ENCODE measurements at places on chromosomes 13 and 19.
A peak's percentile ranks its signal among the peaks of the same experiment; 100 is the strongest.

- peak; percentile 69 for DNase-seq
Observed at GRCh38 chr19:13207846-13208671, 57.8 kb downstream of the IER2 start.

GRCh38 chr13:47216176-47216822 lies 319.4 kb upstream of the HTR2A start:
- peak; percentile 83 for DNase-seq

GRCh38 chr13:71079638-71080037 lies 787.4 kb downstream of the DACH1 start:
- DNase-seq, result no peak

GRCh38 chr19:17352608-17353280 lies 15.4 kb downstream of the GTPBP3 start:
- no peak for DNase-seq

GRCh38 chr13:55727683-55728082 lies 1413.0 kb upstream of the PRR20A start:
- DNase-seq, result no peak

- no peak for DNase-seq
Observed at GRCh38 chr19:49415102-49415809, 8.0 kb downstream of the PTH2 start.

GRCh38 chr13:113080361-113080831 lies 25.2 kb upstream of the F7 start:
- DNase-seq, result no peak

DNA sequence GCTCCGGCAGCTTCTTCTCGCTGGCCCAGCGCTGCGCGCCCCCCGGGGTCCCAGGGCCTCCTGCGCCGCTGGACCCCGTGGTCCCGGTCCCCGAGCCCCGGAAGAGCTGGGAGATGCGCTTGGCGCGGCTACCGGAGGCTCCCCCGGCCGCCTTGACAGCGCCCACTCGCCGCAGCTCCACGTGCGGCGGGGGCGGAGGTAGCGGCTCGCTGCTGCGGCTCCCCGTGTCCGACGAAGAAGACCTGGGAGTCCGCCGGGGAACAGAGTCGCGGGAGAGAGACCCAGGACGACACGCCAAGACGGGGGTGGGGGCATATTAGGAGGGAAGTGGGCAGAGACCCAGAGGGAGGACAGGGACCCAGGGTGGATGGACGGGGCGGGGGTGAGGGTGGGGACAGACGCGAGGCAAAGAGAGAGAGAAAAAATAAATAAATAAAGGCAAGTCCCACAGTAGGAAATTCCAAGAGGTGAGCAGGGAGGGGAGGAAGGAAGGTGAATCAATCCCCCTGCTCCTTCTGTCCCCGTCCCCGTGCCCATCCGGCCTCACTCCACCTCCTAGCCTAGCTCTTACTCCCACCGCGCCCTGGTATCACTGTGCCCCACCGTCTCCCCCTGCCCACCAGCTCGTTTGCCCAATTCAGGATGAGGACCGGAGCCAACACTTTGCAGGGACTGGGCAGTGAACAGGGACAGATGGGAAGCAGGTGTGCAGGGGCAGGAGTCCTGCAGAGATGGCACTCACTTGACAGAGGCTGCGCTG lies 826 bp downstream of the RASIP1 start:
- no peak for DNase-seq

DNA sequence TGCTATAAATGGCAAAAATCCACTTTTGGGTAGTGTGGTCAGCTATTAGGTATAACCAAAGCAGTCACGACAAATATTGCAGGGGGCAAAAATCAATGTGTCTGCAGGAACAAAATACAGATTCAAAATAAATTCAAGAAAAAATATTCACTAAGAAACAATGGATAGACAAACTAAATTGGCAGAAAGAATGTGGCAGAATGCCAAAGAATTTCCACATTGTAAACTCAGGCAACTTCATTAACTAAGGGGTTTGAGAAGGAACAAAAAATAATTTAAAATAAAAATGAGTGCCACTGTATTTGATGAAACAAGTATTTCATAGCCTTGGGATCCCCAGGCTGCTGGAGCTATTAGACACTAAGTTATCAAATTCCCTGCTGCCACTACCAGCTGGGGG lies 193.1 kb downstream of the VWA8 start:
- DNase-seq, result no peak

DNA sequence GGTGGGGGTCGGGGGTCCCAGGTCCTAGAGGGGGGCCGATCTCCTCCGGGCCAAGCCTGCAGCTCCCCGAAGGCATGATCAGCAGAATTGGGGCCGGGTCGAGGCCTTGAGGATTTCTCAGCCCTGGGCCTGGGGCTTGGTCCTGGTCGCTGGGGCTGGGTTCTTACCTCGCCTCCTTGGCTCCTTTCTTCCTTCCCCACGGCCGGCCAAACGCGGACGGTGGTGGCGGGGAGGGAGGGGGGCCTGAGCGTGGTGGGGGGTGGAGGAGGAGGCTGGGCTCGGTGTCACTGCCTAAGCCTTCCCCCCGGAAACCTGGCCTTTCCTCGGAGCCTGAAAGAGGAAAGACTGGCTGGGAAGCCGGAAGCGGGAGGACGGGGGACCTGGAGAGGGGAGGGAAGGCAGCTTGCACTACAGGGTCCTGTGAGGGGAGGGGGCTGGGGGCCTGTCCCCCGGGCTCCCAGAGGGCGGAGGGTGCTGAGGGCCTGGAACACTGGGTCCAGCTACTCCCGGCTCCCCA lies at the start of gene ZNF579:
Gene ZNF579 (minus strand): TSS at position 221 of the 517 bp plus-strand sequence. CDS start 1,209 bp downstream, outside the sequence.
- DNase-seq, result peak; percentile 95

DNA sequence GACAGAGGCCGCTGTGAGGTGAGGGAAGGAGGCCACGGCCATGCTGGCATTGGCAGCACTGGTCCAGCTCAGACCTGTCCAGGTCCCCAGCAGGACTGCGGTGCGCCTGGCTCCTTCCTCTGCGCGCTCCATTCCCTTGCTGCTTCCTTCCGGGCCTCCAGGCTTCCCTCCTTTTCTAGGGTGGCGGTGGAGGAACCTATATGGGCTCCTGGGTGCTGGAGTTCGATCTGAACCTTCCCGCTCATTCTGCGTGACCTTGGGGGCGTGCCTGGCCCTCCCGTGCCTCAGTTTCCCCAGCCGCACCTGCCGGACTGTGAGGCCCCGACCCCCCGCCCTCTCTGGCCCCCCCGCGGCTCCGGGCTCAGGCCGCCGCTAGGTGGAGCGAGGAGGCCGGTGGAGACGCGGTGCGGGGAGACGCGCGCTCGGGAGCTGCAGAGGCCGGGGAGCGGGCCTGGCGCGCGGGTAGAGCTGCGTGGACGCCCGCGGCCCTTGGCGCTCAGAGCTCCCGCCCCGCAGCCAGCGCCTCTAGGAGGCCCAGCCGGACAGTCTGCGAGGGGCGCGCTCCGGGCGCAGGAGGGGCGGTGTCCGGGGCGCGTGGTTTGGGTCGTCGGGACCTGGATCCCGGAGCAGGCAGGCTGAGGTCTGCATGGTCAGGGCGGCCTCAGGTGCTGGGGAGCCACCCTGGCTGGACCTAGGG lies 29.9 kb downstream of the EFNA2 start:
- DNase-seq, result peak; percentile 40

DNA sequence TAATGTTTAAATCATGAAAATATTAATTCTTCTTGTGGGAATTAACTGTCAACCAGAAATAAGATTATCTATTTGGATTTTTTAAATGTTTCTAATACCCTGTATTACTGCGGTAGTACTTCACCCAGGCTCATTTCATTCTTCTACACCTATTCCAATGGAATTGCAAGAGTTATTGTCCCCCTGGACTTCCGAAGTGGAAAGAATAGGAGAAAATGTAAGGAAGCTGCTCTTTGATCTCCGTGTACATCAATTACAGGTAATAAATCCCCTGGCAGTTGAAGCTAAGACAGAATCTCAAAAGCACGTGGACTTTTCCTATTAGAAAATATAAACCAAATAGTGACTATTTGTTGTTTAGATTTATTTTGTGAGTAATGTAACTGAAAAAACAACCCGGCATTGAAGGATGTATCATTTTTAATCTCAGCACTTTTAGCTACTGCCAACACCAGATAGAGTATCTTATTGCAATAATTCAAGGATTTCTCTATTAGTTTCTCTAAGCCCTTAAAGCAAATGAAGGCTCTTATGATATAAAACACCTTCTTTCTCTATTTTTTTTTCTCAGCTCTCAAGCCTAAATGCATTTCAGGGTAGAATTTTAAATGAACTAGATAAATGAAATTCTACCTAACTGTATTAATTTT lies 77.3 kb downstream of the MZT1 start:
- no peak for DNase-seq

- no peak for DNase-seq
Observed at GRCh38 chr19:55508120-55508519, 19.9 kb downstream of the SSC5D start.

- peak; percentile 23 for DNase-seq
Observed at GRCh38 chr19:28633319-28634018, 579.5 kb downstream of the UQCRFS1 start.

GRCh38 chr19:28327905-28328304 lies 885.0 kb downstream of the UQCRFS1 start:
- DNase-seq, result no peak

- no peak for DNase-seq
Observed at GRCh38 chr19:7247155-7247554, 47.1 kb downstream of the INSR start.

DNA sequence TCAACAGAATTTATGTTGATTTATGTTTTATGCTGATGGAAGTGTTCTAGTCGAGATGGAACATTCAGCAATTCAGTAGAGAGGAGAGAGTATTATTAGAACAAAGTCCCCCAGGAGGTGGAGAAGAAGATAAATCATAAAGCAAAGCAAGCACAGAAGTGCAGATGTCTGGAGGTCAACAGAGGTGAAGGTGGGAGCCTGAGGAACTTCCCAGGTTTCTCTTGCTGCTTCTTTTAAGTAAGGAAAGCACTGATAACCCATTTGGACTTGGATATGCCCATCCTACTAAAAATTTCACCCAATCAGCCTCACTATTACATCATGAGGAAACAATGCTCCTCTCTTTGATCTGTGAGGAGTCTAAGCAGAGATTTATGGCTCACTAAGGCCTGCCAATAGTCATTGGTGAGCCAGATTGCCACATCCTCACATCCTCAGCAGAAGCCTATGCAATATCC lies 98.8 kb downstream of the EPSTI1 start:
- peak; percentile 36 for DNase-seq

DNA sequence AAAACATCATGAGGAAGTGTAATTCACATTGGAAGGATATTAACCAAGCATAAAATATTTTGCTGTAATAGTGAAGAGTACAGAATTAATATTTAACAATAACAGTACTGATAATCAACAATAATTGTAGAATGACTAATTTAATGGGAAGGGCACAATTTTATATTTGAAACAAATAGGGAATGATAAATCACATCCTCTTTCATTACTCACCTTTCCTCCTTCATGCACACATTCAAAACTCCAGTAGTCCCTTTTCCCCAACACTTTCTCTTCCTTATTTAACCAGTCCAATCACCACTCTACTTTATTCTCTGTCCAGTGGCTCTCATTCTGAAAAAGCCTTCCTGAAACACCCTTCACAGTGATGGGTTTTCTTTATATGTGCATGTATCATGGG lies 110.8 kb upstream of the POSTN start:
- no peak for DNase-seq

DNA sequence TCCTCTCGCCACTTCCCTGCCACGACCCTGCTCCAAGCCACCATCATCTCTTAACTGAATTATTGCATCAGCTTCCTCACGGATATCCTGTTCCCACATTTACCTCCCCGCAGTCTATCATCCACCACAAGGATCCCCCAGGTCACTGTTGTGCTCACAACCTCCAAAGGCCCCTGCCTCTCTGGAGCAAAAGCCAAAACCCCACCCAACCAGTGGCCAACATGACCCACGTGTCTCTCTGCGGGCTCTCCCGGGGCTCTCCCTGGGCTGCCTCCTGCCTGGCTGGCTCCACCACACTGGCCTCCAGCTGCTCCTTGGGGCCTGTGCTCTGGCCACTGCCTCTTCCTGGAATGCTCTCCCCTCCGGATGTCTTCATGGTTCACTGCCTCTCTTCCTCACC lies 809.3 kb downstream of the UQCRFS1 start:
- DNase-seq, result peak; percentile 2

DNA sequence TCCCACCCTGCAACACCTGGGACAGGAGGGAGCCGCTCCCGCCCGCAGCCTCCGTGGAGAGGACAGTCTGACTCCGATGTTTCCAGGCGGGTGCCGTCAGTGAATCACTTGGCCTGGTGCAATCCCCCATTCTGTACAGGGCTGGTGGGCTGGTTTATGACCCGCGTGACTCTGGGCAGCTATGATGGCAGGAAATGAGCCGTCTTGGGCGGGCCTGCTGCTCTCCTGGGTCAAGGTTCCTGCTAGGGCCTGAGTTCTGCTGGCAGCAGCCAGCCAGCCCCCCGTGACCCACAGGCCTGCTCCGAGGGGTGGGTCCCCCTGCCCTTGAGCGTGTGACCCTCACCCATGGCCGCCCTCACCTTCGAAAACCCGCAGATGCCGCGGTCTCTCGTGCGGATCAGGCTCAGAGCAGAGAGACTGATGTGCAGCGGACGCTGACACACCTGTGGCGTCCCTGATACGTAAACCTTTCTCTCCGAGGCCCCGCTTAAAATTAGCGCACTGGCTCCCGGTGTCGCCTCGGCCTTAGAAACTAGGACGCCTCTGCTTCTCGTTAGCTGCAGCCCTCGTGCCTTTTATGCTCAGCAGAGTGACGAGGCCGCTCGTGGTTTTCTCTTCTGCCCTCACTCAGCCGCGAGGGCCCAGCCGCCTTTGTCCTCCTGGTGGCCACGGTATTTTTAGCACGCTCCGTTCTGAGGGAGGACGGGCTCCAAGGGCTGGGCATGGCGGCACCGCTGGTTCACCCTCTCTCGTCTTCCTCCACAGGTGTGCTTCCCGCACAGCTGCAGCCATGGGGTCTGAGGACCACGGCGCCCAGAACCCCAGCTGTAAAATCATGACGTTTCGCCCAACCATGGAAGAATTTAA lies 63.4 kb downstream of the KDM4B start:
- peak; percentile 40 for DNase-seq

DNA sequence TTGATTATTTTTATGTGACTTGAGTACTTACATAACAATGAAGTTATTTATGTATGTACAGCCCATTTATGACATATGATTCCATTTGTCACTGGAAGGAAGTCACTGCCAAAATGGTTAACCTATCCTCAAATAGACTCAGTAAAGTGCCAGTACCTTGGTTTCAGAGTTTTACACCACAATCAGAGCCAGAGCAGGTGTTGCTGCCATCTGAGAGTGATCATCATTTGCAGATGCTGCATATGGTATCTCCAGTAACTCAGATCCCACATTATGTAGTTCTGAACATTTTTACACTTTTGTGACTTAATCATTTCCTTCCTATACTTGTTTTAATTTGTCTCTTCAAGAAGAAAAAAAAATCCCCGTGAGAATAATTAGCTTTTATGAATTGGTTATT lies 313.3 kb downstream of the HS6ST3 start:
- DNase-seq, result no peak

DNA sequence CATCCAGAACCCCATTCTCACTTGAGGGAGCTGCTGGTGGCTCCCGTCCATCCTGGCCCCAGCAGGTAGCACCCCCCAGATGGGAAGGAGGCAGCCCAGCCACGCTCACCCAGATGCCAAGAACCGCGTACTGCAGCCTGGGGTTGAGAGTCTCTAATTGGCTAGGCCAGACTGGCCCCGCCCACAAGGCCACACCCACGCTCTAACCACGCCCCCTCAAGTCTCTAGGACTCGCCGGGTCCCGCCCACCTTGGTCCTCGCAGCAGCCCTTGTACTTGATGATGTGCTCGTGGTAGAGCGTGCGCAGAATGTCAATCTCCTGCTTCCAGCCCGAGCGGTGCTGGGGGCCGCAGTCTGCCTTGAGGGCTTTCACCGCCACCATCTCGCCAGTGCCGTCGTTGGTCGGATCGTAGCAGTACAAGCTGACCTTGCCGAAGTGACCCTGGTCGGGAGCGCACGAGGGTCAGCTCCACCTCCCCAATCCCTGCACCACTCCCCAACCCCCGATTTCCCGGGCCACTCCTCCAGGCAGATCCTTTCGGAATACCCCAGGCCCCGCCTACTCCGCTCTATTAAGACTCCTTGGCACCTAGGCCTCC lies 14.5 kb upstream of the ICAM3 start:
- DNase-seq, result no peak

Data from myocyte (in vitro differentiated cells).